ENCODE measurements at places on chromosomes 12 and 14.
A peak's percentile ranks its signal among the peaks of the same experiment; 100 is the strongest.

GRCh38 chr14:94025720-94026119 lies 420 bp upstream of the OTUB2 start:
- DNase-seq, result no peak

DNA sequence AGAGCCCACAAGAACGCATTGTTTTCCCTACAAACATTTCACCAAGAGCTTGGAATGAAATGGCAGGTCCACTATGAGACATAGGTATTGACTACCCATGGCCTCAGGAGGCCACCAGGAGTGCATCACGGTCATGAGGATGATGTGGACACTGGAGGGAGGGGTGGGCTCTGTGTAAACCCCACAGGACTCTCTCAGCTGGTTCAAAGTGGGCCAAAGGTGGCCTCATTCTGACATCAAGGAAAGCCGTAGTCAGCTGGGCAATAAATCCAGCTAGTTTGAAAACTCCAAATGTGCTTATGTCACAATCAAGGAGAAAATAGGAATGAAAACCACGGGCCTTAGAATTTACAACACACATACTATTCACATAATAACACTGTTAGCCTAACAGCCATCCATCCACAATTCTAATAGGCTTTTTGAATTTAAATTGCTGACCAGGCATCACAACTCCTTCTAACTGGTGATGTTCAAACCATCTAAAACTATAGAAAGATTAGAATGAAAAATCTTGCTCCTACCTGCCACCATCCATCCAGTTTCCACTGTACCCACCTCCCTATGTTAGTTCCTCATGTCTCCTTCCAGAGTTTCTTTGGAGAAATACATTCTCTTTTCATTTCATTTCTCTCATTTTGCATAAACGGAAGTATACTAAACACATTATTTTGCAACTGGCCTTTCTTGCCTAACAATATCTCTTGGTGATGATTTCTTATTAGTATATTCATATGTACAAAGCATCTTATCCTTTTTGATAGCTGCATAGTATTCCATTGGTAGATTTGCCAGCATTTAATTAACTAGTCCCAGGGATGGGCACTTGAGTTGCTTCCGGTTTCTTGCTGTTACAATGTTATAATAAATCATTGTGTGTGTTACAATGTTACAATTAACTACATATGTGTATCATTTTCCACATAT lies 21.5 kb downstream of the CMKLR1 start:
- no peak for DNase-seq

GRCh38 chr14:52473557-52473956 lies 78.7 kb downstream of the TXNDC16 start:
- DNase-seq, result peak; percentile 59

- no peak for DNase-seq
Measured at GRCh38 chr14:39558525-39558924, 126.3 kb upstream of the FBXO33 start.

DNA sequence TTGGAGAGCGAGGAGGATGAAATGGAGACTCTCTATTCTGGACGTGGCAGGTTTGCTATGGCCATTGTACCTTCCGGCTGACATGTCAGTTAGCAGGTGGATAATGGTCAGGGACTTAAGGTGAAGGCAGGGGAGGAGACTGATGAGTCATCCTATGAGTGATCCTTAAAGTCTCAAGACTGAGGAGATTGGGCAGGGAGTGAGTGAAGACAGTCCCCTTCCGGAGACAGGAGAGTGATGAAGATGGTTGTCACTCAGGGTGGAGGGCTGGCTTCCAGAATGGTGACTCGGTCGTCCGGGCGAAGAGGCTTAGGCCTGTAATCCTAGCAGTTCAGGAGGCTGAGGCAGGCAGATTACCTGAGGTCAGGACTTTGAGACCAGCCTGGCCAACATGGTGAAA lies 49.8 kb upstream of the CCDC63 start:
- DNase-seq, result no peak

GRCh38 chr14:94592457-94592856 lies 11.2 kb downstream of the SERPINA5 start:
- DNase-seq, result no peak

GRCh38 chr12:20444595-20445170 lies 76.3 kb downstream of the PDE3A start:
- DNase-seq, result no peak

DNA sequence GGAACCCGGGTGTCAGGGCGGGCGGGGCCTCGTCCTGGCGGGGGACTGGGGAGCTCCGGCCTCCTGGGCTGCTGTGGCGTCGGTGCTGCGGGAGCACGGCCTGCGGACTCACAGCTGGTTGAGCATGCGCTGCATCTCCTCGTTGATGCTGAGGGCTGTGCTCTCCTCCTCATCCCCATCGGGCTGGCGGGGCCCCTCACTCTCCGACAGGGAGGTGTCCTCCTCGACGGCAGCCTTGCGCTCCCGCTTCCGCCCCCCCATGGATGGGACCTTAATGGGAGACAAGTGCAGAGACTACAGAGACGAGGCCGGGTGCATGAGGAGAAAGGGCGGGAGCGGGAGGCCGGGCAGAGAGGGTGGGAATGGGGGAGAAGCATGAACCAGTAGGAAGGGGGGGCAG lies 7.3 kb downstream of the IFFO1 start:
- no peak for DNase-seq

Data from dermis blood vessel endothelial cell (primary cell).